ENCODE measurements at places on chromosomes 2 and 18.
A peak's percentile ranks its signal among the peaks of the same experiment; 100 is the strongest.

GRCh38 chr2:26054598-26055348, 20.9 kb downstream of the RAB10 start:
- DNase-seq: no peak

DNA sequence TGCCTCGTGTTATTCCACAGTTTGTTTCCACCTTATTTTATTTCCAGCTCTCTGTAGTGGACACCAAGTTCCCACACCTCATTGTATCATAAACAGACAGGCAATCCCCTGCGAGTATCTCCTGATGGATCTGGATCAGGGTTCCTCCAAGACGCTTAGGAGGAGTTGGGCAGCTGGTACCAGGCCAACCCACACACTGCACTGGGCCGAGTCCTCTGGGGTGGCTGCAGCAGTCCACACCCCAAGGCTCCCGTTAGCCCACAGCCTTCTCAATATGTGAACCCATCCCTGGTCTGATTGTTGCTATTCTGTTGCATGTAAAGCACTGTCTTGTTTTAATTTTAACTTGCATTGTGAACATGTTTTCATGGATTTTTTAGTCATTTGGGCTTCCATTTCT, 178.8 kb upstream of the RAB6C start:
- DNase-seq: no peak

- peak; percentile 66 for DNase-seq
Measured at GRCh38 chr2:11389551-11390398, 45.3 kb upstream of the ROCK2 start.

DNA sequence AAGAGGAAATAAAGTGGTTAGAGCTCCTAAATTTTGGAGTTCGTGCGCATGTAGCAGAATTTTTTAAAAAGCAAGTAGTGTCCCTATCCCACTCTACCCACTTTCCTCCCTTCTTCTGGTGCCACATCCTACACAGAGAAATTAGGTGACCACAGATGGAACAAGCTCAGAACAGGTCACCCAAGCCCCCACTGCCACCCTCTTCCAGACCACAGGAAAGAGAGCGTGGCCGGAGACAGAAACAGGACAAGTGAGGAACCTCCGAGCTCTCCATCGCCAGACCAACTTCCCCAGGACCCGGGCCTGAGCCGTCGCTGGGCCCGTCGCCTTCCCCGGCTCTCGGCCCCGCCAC, 433 bp downstream of the NPC1 start:
- no peak for DNase-seq

DNA sequence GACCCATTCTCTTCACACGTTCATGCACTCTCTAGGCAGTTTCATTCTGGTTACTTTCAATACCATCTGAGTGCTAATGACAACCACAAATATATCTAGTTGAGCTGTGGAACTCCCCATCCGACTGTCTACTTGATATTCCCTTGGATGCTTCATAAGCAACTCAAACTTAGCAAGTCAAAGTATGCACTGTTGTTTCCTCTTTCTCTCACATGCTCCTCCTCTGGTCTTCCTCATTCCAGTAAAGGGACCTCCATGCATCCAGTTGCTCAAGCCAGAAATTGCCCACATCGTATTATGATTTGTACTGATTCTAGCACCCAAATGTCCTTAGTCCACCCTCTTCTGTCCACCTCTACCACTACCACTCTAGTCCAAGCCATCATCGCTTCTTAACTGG, 22.3 kb downstream of the SEMA4F start:
- DNase-seq: no peak

- no peak for DNase-seq
Measured at GRCh38 chr2:44926957-44927356, 14.5 kb upstream of the SIX3 start.

- DNase-seq: peak; percentile 79
Measured at GRCh38 chr2:143615562-143615961, 486.3 kb downstream of the ARHGAP15 start.

GRCh38 chr2:70942396-70943204, 6.9 kb downstream of the ATP6V1B1 start:
- DNase-seq: no peak

DNA sequence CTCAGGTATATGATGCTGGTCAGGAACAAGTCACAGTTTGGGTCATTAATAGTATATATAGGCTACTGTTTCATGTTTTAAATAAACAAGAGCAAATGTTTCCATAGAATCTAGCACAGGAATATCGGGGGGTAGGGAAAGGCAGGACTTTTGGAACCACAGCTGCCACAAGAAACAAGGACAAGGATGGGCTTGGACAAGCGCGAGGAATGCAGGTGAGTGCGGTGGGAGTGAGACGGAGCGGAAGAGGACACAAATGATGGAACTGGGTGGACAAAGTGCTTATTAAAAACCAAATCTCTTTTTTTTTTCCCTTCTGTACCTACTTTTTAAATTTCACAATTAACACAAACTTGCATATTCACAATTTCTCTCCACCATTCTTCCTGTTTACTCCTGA, 49.1 kb downstream of the SNORC start:
- DNase-seq: no peak

GRCh38 chr2:62163834-62164233, 32.1 kb upstream of the B3GNT2 start:
- no peak for DNase-seq

DNA sequence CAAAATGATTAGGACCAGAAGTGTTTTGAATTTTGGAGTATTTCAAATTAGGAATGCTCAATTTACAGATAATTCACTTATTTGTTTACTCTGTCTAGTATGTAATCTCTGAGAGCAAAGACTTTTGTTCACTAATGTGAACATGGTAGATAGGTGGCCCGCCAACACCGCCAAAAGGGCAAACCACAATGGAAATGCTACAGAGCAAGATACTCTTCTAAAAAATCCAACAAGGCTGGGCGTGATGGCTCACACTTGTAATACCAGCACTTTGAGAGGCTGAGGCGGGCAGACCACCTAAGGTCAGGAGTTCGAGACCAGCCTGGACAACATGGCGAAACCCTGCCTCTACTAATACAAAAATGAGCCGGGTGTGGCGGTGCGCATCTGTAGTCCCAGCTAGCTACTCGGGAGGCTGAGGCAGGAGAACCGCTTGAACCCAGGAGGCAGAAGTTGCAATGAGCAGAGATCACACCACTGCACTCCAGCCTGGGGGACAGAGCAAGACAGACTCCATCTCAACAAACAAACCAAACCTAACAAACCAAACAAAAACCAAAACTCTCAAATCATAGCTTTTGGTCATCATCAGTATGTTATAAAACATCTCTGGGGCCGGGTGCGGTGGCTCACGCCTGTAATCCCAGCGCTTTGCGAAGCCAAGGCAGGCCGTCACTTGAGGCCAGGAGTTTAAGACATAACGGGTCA, 2.4 kb downstream of the CCT4 start:
- no peak for DNase-seq

- no peak for DNase-seq
Measured at GRCh38 chr2:152696476-152696875, 20.8 kb downstream of the PRPF40A start.

GRCh38 chr2:198662905-198663304, 794.8 kb downstream of the SATB2 start:
- no peak for DNase-seq

DNA sequence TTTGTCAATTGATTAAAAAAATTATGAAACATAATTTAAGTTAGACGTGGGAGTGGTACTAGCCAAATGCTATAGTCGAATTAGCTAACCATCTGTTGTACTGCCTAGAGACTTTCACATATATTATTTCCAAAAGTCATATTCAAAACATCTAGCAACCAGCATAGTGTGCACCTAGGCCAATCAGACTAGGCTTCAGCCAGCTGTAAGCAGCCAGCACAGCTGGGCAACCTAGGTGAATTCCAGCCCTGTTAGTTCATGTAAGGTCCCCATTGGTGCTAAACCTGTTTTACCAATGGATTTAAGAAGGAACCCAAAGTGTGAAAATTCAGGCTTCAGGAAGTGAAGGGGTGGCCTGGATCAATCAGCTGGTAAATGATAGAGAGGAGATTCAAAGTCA, 144.3 kb downstream of the BCL2 start:
- no peak for DNase-seq

- no peak for DNase-seq
Measured at GRCh38 chr18:79911344-79912270, 39.8 kb downstream of the SLC66A2 start.

GRCh38 chr18:3689091-3689490, 239.1 kb downstream of the TGIF1 start:
- no peak for DNase-seq

DNA sequence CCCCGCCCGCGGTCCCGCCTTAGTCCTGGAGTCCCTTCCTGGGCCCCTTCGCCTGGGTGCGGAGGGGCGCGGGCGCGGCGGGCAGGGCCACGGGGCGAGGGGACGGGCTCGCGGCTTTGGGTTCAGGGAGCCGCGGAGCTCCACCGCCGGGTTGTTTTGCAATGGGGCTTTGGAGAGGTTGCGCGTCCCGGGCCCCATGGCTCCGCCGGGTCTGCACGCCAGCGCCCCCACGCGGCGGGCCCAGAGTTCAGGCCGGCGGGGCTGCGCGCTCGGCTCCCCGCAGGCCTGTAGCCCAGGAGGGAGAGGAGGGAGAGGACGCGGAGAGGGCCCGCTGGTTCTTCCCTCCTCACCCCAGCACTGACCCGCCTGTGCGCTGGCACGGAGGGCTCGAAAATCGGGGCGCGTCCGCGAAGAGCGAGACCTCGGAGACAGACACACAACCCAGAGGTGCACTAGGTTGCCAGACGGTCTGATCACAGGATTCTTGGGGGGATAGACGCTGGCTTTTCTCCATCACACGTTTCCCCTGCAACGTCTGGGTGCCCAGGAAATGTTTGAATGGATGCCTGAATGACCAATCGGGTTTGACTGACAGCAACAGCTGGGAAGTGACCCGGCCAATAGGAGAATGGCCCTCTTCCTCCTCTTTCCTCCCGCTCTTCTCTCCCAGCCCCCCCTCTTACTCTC, 4.9 kb upstream of the SIX2 start:
- DNase-seq: peak; percentile 69

Measured in fibroblast of pulmonary artery (primary cell).